NCI-H774 (cell line): ENCODE measurements at places on chromosomes 4 and X.

GRCh38 chr4:80196922-80197573 is at the start of gene PRDM8:
TSS of gene PRDM8 (plus strand) at chr4:80197503. CDS start at chr4:80200081, 2,578 bp downstream.
- no peak for DNase-seq

DNA sequence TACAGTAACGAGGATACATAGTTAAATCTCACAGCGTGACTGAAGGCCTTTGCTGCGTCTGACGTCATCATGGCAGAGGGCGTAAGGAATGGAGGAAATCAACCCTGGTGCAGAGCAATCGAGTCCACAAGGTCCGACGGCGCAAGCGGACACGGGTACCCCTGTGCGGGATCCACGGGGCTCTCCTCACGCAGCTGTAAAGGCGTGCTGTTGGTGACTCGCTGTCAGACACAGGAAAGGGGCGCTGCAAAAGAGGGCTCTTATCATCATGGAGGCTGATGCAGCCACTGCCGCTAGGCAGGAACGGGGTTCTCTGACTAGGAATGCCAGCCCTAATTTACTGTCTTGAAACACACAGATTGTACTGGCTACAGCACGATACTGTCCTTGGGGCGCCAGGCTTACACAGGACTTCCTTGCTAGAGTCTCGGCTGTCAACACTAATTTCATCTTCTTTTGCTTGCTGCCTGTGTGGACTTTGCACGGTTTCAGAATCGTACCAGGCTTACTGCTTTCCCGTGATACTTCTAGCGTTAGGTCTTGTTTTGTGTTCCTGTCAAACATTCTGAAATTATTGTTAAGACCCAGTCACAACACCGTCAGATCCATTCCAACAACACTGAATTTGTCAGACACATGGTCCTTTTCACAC is 13.6 kb downstream of the RNF212 start:
- no peak for DNase-seq

- DNase-seq, result no peak
Measured at GRCh38 chrX:103628386-103629317, at the start of gene TCEAL1. TSS of gene TCEAL1 (plus strand) at chrX:103628975. CDS start at chrX:103629917, 942 bp downstream.

DNA sequence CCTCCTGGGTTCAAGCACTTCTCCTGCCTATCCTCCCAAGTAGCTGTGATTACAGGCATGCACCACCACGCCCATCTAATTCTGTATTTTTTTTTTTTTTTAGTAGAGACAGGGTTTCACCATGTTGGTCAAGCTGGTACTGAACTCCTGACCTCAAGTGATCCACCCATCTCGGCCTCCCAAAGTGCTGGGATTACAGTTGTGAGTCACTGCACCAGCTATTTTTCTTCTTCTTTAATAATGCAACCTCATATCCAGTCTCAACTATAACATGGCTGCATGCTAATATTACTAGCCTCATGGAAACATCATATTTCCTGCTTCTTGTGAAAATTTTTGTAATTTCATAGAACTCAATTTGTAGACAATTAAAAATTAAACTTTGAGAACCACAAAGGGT is 706.5 kb downstream of the KCTD8 start:
- no peak for DNase-seq

- DNase-seq, result no peak
Measured at GRCh38 chrX:53281321-53281822, at the start of gene IQSEC2. TSS of gene IQSEC2 (minus strand) at chrX:53281584.

DNA sequence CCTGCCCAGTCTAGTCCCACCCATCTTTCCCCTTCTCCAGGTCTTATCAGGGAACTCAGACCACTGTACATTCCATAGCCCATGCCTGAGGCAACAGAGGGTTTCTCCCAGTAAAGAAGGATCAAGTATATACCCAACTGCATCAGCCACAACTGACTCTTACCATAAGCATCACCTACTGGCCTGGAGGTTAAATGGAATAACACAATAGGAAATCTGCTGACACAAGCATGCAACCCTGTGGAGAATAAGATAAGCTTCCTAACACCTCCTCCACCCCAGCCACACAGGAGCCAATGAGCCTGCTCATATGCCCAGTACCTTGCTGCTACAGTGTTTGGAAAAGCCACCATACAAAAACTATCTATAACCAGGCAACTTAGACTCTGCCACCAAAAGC is 34.6 kb upstream of the PLK4 start:
- DNase-seq, result no peak

GRCh38 chr4:6746721-6747293 is 30.8 kb downstream of the BLOC1S4 start:
- DNase-seq, result peak; percentile 25

GRCh38 chr4:84870398-84871163 is 95.9 kb downstream of the WDFY3 start:
- no peak for DNase-seq

DNA sequence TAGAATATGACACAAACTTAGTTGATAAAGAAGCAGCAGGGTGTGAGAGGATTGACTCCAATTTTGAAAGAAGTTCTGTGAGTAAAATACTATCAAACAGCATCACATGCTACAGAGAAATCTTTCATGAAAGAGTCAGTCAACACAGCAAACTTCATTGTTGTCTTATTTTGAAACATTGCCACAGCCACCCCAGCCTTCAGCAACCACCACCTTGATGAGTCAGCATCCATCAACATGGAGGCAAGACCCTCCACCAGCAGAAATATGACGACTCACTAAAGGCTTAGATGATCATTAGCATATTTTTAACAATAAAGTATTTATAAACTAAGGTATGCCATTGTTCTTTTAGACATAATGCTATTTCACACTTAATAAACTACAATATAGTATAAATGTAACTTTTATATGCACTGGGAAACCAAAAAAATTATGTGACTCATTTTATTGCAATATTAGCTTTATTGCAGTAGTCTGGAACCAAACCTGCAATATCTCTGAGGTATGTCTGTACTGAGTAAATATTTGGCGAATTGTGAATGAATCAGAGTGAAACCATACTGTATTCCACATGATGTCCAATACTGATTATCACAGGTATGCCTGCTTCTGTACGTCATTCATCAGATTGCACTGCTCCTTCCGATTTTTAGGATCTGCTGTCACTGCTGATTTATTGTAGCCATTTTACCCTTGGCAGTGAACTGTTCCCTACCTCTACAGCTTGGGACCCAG is 11.6 kb downstream of the FRMPD4 start:
- DNase-seq, result no peak

- no peak for DNase-seq
Measured at GRCh38 chr4:155735496-155735895, 23.3 kb upstream of the GUCY1B1 start.

GRCh38 chr4:102647117-102647516 is 113.7 kb downstream of the MANBA start:
- no peak for DNase-seq

DNA sequence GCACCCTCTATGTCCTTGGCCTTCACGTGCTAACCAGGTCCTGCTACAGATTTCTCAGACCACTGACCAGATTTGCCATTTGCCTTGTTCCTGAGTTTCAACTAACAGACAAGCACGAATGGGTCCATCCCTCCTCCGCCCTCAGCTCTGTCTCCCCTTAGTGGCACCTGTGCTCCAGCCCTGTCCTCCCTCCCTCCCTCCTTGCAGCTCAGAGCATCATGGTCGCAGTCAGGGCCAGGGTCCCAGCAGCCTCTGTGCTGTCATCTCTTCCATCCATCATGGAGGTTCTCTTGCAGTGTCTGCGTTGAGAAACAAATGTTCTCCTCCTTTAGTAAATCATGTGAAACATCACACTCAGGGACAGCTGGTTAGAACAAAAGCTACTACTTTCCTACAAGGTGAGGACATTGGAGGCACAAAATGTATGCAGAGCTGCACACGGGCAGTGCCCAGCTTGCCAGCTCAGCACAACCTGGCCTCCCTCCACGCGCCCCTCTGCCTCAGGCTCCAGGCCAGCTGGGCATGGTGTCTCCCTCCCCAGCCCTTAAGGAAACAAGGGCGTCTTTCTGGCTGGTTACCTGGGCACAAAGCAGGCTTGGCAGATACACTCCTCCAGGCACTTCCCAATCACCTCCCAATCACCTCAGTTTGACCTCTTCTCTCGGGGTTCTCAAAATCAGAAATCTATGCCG is 79.5 kb upstream of the ATP6AP2 start:
- no peak for DNase-seq

GRCh38 chrX:54423161-54423888 is 16.9 kb upstream of the TSR2 start:
- no peak for DNase-seq

DNA sequence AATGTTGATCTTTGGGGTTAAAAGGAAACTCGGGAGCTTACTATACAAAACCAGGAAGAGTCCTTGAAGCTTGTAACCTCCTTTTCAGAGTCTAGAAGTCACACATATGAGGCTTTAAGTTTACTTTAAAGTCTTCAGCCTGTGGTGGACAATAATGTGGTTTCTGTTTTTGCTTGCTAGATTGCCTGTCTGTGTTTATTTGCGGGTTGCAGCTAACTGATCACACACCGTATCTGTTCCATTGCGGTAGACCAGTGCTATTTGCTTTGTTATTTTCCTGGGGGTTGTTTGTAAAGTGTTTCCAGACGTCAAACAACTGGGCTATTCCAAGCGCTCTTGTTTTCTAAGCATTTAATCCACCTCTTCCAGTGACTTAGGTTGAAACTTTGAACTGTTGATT is 143.0 kb upstream of the GYPA start:
- DNase-seq, result no peak

DNA sequence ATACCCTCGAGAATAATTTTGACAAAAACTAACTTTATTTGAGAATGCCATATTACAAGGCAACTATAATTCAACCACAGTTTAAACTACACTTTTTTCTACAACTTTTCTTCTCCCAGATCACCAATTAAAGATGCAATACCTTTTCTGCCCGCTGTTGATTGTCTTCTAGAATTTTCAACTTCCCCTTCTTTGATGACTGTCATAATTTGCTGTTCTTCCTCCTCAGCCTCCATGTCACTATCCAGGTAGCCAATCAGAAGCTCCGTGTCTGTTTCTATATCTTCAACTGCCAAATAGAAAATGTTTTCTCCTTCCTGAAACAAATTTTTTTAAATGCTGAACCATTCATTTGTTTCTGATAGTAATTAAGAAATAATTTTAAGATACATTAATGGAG is 101.5 kb downstream of the PRDM5 start:
- DNase-seq, result no peak
